ENCODE measurements at places on chromosomes 2 and 18.

DNA sequence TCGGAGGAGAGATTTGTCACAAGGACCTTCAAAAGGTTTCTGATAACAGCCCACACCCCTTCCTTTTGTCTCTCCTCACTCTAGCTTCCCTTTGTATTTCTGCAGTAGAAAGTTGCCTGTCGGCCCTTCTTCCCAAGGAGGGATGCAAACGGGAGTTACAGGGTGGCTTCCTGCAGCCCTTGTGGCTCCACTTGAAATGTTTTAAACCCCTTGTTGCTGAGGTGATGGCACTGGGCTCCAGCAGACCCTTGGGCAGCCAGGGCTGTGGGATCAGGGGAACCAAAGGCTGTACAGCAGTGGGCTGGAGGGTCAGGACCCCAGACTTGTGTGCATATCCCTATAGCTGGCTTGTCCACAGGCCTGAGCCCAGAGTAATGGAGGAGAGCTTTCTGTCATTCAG lies 62.1 kb downstream of the COA5 start:
- no peak for DNase-seq

DNA sequence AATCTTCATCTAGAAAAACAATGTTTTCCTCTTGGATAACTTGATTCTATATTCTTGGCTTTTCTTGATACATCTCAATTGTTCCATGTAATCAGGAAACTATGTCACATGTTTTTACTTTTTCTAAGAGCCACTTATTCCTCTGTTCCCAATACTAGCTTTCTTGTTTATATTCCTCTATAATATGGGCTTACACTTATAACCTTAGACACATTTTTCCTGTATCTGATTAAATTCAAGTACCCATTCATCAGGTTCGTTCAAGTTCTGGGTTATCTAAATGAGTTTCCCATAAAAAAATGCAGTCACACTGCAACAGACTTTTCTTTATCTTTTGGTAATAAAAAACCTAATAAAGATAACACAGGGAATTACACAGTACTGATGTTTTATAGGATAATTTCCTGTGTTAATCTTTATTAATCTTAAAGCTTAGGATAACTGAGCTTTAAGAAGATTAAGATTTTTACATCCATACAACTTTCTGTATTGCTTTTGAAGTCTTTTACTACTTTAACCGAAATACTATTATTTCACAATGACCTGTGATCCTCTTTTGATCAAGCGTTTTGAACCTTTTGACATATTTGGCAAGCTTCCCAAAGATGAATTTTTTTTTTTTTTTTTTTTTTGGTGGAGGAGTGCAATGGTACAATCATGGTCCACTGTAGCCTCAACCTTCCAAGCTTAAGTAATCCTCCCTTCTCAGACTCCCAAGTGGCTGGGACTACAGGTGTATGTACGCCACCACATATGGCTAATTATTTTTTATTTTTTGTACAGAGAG lies 44.3 kb upstream of the C2orf66 start:
- DNase-seq, result no peak

GRCh38 chr2:110955556-110955955 lies 165.2 kb upstream of the BCL2L11 start:
- DNase-seq, result no peak

- DNase-seq, result no peak
Observed at GRCh38 chr2:160790738-160791137, 297.1 kb upstream of the RBMS1 start.

DNA sequence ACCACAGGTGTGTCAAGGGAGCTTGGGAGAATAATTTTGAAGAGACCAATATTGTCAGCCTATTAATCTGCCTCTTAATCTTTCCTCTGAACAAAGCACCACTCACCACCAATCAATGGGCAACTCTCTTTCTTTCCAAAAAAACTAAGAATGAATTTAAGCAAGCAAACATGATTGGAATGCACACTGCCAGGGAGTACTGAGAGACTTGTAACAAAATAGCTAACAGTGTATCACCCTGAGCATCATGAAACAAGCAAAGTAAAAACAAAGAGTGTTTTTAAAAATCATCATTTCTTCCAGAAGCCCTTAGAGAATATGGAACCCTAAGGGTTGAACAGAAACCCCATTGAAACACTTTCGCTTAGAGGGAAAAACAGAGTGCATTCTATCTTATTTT lies 299.7 kb downstream of the DSEL start:
- DNase-seq, result no peak

DNA sequence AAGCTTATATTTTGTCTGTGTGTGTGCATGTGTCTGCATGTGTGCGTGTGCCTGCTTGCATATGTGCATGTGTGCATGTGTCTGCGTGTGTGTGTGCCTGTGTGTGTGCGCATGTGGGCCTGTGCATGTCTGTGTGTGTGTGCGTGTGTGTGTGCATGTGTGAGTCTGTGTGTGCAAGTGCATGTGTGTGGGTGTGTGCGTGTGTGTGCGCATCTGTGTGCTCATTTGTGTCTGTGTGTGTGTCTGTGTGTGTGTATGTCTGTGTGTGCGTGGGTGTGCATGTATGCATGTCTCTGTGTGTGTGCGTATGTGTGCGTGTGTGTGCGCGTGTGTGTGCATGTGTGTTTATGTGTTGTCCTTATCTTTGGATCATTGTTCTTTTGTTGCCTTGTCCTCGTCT lies 56.8 kb downstream of the DSC3 start:
- DNase-seq, result no peak

GRCh38 chr2:101473911-101474701 lies 806 bp downstream of the RFX8 start:
- peak; percentile 13 for DNase-seq

DNA sequence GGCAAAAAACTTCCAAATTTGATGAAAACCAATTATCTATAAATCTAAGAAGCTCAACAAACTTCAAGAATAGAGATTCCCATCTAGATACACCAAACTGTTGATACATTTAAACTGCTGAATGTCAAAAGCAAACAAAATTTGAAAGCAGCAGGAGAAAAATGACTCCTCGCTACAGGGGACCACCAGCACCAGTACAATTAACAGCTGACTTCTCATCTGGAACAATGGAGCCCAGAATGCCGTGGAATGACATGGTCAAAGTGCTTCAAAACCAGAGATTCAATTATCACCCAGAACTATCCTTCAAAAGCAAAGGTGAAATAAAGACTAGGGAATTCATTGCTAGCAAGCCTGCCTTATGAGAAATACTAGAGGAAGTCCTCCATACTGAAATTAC lies 11.6 kb downstream of the SRSF7 start:
- no peak for DNase-seq
